ENCODE measurements at places on chromosomes 11 and 22.
A peak's percentile ranks its signal among the peaks of the same experiment; 100 is the strongest.

DNA sequence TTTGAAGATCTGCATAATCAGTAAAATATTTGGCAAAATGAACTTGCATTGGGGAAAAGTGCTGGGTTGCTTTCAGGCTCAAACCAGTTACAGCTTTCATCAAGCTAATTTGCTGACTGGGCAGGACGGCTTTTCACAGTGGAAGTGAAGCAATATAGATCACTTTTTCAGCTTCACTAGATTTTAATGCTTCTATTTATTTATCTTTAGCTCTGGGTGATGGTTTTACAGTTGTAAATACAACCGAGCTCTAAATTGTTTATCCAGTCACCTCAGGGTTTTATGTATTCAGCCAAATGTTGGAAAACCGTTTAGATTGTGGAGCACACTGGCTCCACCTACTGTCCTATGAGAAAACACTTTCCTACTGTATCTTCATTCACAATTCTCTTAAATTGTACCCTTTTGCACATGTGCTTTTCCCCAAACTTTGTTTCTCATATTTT, 58.2 kb downstream of the ACER3 start:
- no peak for DNase-seq

- no peak for DNase-seq
These were observed 77.4 kb downstream of the FBLN1 start for GRCh38 chr22:45579806-45580725.

DNA sequence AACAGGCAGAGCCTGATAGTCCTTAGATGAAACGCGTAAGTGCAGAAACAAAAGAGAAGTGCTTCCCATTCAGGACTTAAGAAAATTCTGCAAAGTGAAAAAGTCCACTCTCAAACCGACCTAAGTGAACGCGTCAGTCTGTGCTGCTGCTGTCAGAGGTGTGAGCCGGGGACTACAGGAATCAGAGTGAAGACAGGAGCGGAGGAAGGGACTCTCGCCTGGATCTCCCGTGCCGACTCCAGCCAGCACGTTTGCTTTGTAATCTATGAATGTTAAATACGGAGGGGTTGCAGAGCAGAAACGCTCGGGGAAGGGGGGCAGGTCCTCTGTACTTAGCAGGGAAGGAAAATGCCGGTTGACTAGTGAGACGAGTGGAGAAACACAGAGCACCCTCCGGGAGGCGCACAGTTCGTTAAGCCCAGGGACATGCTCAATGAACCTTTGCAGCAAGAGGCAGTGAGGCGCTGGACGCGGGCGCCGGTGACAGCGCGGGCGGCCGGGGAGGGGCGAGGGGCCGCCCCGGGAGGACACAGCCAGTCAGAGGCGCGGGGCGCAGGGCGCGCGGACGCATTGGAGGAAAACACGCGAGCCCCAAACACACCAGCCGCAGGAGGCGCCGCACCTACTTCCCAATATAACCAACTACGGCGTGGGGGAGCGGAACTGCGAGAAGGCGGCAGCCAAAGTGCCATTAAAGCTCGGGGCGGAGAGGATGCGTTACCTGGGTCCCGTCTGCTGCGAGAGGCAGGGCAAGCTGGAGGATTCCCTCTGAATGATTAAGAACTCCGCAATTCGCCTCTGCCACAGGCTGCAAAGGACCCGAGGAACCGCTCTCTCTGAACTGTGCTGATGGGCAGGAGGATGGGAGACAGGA, at the start of gene CNTN5:
Gene CNTN5 (plus strand): TSS at position 598 of the 874 bp plus-strand sequence.
- DNase-seq, result no peak

DNA sequence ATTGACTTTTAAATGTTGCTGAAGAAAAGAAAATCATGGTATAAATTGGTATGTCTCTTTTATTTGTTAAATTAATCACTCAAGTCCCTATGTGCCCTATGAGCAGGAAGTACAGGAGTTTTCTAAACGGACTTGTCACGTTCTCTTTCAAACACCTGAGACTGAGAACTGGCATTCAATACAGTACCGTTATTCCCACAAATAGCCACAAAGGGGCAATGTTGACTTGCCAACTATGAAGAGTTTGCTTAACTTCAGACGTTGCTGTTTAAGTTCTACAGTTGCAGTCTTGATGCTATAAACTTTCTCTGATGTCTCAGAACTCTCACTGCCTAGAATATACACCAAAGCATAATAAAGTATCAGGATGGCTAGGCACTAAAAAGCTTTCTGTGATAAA, 7.6 kb downstream of the OR56A1 start:
- DNase-seq, result no peak

DNA sequence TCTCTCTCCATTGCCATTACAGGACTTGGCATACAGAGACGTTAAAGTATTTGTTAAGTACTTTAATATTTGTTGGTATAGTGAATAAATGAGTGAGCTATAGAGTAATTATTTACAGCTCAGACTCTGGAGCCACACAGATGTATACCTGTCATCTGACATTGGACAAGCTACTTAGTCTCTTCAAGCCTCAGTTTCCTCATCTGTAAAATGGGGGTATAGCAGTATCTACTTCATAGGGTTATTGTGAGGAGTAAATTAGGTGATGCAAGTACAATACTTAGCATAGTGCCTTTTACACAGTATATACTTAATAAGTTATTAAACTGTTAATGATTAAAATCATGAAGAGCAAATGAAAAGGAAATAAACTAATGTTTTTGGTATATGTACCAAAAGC, 203.2 kb downstream of the NAV2 start:
- no peak for DNase-seq

DNA sequence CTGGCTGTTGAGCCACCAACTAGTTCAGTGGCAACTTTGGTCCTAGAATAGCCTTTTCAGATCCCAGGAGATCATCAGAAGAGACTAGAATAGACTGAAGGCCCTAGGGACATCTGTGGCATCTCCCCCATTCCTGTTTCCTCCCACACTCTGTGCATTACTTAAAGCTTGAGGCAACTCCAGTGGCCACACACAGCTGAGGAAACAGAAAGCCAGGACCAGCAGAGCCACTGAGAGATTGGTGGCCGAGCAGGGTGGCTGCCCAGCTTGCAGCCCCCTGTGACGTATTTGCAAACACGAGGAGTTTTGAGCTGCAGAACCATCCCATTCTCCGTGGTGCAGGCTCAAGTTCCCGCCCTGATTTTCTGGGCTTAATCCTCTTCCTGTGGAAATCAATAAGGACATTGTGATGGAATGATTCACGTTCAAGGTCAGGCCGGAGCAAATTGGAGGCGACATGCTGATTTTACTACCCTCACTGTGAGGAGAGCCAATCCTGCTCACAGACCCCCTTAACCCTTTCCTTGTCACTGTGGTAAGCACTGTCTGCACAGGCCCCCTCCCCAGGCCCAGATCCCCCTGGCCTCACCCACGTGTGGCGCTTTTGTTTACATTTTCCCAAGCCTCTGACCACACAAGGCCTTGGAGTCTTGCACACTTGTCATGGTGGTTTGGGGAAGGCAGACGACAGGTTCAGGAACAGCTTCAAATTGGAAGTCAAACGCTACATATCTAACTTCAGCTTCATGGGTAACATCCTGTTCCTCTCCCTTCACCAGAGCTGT, 69.1 kb upstream of the MYOD1 start:
- no peak for DNase-seq

- no peak for DNase-seq
These were observed 102.1 kb downstream of the C11orf91 start for GRCh38 chr11:33598426-33599069.

- DNase-seq, result no peak
These were observed 96.3 kb upstream of the RAB1B start for GRCh38 chr11:66172146-66172545.

- DNase-seq, result no peak
These were observed 905.7 kb upstream of the TENM4 start for GRCh38 chr11:80346353-80347059.

- DNase-seq, result no peak
These were observed 1.9 kb upstream of the SMTN start for GRCh38 chr22:31079095-31079642.

DNA sequence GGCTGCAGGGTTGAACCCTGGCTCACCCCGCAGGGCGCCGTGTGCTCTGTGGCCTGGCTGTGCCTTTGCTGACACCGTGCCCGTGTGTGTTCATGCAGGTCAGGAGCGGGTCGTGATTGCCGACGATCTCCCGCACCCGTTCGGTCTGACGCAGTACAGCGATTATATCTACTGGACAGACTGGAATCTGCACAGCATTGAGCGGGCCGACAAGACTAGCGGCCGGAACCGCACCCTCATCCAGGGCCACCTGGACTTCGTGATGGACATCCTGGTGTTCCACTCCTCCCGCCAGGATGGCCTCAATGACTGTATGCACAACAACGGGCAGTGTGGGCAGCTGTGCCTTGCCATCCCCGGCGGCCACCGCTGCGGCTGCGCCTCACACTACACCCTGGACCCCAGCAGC, 47.0 kb upstream of the PPP6R3 start:
- no peak for DNase-seq

- DNase-seq, result no peak
These were observed 59.2 kb upstream of the CD5 start for GRCh38 chr11:61042961-61043540.

GRCh38 chr22:36510966-36511881, 4.4 kb upstream of the FOXRED2 start:
- no peak for DNase-seq

DNA sequence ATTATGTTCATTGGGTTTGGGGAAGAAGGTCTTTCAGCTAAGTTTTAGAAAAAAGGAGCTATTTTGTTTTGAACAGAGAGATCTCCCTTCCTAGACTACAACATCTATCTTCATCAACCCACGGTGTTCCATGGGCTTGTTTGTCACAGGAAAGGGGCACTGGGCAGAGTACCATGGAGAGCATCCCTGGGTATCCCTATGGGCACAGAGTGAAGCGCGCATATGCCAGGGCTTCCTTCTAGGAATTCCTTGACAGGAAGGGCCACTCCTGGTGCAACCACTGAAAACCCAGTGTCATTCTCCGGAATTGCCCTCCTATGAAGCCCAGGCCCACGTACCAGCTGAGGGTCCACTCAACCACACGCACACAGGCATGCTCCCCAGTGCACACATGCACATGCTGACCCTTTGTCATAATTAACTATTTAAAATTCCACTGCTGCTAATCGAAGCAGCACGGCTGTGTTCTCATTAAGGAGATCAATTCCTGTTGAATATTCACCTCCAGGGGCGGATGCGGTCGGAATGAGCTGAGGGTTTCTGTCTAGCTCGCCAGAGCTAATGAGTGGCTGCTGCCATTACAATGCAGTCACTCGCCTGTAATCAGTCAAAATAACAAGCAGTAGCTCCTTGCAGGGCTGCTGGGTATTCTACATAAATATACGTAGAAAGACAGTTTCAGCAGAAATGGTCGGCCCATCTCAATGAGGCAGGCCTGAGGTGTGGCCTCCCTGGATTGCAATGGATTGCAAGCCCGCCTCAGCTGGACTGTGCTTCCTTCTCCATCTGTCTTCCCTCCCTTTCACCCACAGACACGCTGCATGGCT, 512.5 kb downstream of the OPCML start:
- DNase-seq, result no peak

DNA sequence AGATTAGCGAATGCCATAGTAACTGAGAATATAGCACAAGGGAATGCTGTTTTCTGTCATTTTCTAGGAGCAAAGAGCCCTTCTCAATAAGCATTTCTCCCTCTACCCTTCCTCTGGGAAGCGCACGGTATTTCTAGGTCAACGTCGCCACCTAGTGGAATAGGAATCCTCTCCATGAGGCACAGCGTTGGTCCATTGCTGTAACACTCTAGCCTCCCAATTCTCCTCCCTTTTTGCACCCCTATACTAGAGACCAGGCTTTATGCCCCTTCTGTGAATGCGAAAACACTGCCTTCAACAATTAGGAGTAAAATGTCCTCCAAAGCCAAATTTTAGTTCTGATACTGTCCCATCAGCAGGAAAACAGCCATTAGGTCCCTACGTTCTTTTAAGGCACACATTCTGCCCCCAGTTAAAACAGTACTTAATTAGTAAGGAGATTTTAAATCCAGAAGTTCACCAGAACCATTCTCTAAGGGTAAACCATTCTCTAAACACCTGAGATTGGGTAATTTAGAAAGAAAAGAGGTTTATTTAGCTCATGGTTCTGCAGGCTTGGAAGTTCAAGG, 12.8 kb upstream of the HYLS1 start:
- no peak for DNase-seq

DNA sequence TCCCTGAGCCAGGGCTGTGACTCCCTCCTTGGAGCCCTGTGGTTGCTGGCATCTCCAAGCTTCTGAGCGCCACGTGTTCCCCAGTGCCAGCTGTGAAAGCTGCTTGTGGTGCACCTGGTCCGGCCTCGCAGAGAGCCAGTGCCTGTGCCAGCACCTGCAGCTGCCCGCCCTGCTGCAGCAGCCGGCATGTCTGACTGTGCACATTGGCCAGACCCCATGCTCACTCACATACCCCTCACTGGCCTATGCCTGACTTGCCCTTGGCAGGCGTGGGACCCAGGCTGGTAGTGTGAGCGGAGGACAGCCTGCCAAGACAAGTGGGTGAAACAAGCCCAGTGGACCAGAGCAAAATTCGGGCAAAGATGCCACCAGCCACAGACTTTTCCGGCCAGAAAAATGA, 9.8 kb downstream of the MRPL48 start:
- DNase-seq, result no peak

- DNase-seq, result no peak
These were observed 52.9 kb upstream of the RTL6 start for GRCh38 chr22:44550711-44551491.

GRCh38 chr11:43688394-43688793, 7.9 kb downstream of the HSD17B12 start:
- no peak for DNase-seq

GRCh38 chr11:69166218-69167115, 10.7 kb downstream of the SMIM38 start:
- DNase-seq, result peak; percentile 10

Measured in stimulated activated CD4-positive, alpha-beta T cell treated with anti-CD3 and anti-CD28 coated beads, Interleukin-1b, Interleukin-23, amount 100 ng/mL, for 1 hour (primary cell).